Aorta (tissue), 5 donors: ENCODE measurements at places on chromosomes 2 and 18. TPM values are rescaled to one million over a fixed set of nuclear protein-coding genes. Genes with fewer than 3 reads are reported as not detected.

Gene UGT1A10
- not detected for total RNA-seq

DNA sequence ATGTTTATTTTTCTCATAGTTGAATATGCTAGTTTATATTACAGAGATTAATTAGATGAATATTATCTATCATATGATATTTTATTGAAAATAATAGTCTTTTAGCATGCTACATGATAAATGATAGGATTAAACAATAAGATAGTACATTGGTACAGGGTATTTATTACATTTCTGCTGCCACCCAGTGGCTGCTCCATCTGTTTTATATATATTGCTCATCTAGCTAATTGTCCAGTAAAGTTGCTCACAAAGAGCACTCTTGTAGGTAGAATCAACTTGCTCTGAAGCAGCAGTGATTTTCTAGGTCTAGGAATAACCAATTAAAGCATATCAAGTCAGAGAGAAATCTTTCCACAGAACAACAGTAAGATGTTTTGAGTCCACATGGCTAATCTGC, 183.3 kb downstream of the ASXL3 start:
- no peak for DNase-seq

Gene ANKRD30B
- not detected for total RNA-seq

Gene CD8B2
- total RNA-seq = 0.10 TPM

Gene SKOR2
- not detected for total RNA-seq

DNA sequence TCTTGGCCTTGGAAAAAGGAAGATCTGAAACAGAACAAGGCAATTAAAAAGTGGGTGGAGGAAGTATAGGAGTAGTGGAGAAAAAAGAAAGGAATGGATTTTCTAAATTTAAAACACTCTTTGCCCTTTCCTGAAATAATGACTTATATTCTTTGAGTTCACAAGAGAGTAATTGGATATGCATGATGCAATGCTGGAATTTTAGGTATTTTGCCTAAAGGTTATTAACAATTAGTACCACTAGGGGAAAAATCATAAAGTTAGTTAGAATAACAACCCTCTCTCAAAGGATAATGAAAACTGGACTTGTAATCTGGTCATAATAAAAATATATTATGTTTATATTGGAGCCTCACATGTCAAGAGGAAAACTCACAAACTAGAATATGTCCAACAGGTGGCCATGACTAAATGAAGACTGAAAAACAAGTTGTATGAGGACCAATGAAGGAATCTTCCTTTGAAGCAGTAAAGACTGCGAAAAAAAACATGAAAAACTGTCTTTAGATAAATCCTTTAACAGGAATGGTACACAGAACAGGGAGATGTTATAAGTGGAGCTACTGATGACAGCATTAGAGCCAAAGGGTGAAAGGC, 281.8 kb downstream of the NCKAP5 start:
- DNase-seq = no peak

- no peak for DNase-seq
Measured at GRCh38 chr2:236400594-236401360, 136.6 kb upstream of the ASB18 start.

Gene ZSWIM2
- not detected for total RNA-seq

- DNase-seq = peak; percentile 41
Measured at GRCh38 chr2:240412975-240413812, 22.3 kb upstream of the GPC1 start.

Gene CABLES1
- 9.9 TPM for total RNA-seq

Gene AOX1
- 65.5 TPM for total RNA-seq

DNA sequence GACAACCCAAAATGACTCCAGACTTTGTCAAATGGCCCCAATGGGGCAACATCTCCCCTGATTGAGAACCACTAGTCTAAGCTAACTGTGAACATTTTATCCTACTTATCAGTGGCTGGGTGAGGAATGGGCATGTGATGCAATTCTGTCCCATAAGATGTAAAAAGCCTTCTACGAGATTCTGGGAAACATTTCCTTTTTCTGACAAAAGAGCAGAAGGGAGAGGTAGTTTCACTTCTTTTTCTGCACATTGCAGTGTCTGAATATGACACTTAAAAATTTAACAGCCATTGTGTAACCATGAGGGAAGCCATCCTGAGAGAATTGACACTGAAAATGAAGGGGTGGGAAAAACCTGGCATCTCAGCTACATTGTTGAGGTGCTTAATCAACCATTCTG, 17.3 kb upstream of the MARCHF4 start:
- no peak for DNase-seq

DNA sequence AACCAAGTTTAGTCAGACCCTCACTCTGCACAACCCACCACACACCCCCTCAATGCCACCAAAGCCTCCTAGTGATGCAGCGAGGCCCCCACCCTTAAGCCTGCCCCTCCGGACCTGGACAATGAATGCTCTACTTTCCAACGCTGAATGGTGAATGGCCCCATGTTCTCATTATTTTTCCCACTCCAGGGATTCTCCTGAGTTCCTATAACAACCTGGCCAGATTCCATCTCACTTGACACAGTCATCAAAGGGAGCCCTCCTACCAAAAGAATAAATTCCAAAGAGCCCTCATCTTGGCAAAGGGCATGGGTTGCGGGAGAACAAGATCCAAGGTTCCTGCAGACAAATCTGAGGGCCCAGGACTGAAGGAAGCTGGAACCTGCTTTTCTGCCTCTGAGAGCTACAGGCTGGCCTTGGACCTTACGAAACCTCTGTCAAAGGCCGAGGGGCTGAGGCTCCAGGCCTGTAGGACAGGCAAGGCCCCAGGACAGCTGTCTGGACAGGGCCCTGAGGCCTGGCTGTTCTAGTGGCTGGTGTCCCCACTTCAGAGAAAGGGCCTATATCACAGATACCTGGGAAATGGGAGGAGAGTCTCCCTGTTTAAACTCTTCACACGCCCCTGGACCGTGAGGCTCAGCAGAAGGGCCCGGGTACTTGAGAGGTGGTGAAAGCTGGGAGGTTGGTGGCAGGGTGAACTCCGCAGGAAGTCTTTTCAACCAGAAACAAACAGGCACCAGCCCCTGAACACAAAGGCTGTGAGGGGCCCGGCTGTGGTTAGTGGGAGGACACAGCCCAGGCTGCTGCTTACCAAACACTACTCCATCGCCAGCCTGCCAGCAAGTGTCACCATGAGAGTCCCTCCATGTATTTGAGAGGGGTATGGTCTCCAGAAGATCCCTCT, 27.3 kb downstream of the SFXN5 start:
- no peak for DNase-seq

DNA sequence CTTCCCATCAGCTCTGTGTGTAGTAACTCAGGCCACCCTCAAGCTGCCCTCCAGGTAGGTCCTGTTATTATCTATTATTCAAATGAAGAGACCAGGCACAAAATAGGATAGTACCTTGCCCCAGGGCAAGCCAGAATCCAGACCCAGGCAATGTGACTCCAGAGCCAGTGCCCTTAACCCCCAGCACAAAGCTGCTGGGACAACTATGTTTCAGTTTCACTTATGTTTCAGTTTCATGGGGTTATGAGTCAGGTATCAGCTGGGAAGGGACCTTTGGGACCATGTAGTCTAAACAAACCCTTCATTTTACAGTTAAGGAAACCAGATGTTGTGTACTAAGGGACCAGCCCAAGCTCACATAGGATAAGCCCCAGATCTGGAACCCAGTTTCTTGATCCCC, 10.0 kb downstream of the HK2 start:
- DNase-seq = no peak

- no peak for DNase-seq
Measured at GRCh38 chr18:51516478-51517038, 319.1 kb upstream of the MEX3C start.

Gene POTEI
- 0.06 TPM for total RNA-seq

DNA sequence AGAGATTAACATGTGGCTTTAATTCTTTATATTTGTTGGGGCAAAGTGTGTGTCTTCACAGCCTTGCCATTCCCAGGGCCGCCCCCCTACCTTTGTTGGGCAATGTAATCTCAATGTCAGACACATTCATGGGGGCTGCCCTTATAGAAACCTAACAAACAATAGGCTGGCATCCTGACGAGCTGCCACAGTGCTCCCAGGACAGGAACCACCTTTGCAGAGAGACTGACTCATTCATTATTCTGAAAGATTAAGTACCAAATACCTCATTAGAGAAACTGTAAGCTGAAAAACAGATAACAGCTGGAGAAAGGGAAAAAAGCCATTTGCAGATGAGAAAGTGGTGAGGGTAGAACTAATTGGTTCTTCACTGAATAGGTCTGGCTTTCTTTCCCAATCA, 1587.5 kb upstream of the PIK3C3 start:
- DNase-seq = no peak

DNA sequence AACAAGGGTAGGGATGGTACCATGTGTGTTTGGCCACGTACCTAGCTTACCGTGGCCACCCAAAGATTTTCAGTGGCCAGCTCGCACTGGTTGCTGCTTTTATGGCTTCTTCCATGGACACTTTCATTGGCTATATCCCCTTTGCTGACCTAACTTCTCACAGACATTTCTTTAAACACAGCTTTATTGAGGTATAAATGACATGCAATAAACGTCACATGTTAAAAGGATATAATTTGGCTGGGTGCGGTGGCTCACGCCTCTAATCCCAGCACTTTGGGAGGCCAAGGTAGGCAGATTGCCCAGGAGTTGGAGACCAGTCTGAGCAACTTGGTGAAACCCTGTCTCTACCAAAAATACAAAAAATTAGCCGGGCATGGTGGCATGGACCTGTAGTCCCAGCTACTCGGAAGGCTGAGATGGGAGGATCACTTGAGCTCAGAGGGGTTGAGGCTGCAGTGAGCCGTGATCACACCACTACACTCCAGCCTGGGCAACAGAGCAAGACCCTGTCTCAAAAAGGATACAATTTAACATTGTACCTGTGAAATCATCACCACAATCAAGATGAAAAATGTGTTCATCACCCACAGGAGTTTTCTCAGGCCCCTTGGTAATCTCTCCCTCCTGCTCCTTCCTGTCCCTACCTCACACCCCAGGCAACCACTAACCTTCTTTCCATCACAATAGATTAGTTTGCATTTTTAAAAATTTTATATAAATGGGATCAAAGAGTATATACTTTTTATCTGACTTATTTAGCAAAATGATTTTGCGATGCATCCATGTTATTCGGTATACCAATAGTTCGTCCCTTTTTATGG, 127.8 kb upstream of the PPP1CB start:
- peak; percentile 17 for DNase-seq

Gene HNRNPLL
- 60.8 TPM for total RNA-seq

Gene RGPD3
- not detected for total RNA-seq

Gene ZNF804A
- 0.23 TPM for total RNA-seq

Gene SUCLG1
- total RNA-seq = 48.8 TPM

- no peak for DNase-seq
Measured at GRCh38 chr18:56107821-56108477, 520.0 kb upstream of the TCF4 start.

Gene KLHL30
- total RNA-seq = 9.0 TPM

DNA sequence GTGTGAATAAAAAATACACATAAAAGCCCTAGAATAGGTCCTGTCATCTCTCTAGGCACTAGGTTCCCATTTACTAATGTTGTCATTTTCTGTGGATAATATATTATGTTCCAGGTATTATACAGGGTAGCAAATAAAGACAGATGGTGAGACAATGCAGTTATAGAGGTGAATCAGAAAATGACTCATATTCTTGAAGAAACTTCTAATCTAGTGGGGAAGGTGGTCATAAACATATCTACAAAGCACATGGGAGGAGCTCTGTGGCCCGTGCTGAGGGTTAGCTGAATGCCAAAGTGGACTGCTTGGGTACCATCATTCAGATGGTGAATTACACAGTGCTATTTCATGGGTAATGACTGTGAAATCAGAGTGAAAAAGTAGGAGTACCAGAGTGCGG, 700.9 kb downstream of the ERBB4 start:
- no peak for DNase-seq

Gene HOXD12
- total RNA-seq = not detected

- peak; percentile 57 for DNase-seq
Measured at GRCh38 chr2:156038021-156038420, 294.5 kb downstream of the NR4A2 start.

Gene GAREM2
- 6.0 TPM for total RNA-seq

DNA sequence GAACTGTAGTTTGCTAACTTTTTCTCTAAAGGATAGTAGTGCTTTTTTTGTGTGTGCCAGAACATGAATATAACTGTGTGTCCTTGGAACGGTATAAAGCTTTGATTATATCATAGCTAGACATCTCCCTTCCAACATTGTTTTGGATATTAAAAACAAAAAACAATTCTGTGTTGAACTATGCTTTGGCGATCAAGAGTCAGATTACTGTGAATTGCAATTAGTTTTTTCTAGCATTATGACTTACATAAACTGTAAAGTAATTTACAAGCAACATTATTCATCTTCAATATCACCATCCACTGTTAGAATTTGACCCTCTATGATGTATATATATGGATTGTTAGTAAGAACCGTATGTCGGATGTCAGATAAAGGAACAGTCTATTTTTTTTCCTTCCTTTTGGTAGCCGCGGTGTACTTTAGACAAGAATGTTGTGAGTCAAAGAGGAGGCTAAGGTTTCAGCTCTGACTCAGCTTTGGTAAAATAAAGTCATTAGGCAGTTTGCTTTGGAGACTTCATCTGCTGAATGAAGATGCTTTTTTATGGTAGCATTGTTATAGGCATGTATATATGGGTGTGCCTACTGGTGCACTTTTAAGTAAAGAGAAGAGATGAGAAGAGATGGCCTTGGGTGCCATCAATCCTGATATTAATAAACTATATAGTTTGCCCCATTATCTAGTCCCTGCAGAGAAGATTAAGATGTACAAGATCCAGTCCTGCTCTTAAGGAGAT, 76.4 kb downstream of the LTBP1 start:
- no peak for DNase-seq

Gene TOGARAM2
- 0.65 TPM for total RNA-seq

GRCh38 chr2:150060341-150060740, 427.1 kb downstream of the RND3 start:
- no peak for DNase-seq

- no peak for DNase-seq
Measured at GRCh38 chr2:68935471-68935870, 17.2 kb downstream of the GKN2 start.

DNA sequence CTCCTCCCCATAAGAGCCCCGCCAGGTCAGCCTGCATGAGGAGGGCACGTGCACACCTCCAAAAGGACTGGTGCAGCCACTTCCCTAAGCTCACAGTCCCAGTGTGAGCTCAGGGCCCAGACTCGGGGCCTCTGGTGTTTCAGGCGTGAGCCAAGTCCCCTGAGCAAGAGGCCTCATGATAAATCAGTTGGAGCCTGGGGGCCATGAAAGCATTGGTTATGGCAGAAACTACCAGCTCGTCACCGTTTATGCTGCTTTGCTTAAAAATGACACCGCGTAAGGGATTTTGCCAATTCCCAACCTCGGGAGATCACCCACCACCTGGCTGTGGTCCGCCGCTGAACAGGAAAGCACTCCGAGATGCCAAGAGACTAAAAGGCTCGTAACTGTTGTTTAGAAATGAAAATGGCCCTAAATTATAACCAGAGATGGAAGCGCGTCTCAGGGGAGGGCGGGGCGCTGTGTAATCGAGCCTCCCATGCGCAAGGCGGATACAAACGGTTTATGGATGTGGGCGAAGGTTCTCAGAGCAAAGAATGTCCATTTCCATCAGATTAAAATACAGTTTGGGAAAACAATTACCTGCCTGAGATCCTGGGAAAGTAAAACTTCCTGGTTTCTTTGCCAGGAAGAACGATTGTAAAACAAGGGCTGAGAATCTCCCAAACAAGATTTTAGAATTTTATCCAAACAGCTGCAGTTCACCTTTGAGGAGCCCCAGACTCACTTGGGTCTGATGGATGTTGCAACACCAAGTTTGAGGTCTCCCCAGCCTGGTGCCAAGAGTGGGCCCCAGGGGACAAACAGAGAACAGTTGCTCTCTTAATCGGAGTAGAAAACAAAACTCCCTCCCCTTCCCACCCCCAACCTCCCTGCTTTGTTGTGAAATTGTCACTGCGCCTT, 141.4 kb downstream of the BCL2 start:
- DNase-seq = no peak
